ENCODE measurements at places on chromosomes 16 and 17.
A peak's percentile ranks its signal among the peaks of the same experiment; 100 is the strongest.

DNA sequence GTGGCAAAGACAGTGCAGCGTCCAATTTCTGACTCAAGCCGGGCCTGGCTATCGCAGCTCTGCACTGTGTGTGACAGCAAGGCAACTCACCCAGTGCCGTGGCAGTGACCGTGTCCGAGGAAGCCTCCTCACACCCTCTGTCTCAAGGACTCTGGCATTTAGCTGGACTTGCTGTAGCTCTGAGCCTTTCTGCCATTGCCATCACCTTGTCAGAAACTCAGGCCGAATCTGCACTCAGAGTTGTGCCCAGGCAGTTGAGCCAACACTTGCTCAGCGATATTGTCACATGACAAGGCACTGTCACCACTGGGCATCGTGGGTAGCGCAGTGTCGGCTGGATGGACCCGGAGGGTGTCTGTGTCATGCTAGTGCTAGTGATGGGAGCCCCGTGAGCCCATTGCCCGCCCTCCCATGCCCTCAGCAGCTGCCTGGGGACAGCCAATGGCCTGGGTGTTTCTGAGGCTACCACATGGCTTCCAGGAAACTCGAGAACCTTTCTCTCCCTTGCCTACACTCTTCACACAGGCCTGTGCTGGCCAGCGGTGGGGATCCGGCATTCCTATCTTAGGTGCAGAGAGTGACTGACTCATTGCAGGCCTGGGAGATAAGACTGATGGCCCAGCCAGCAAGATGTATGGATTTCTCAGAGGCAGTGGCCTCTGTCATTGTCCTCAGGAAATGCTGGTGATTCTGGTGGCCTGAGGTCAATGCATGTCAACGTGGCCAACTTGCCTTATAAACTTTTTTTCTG, 22.1 kb upstream of the STH start:
- DNase-seq: no peak

DNA sequence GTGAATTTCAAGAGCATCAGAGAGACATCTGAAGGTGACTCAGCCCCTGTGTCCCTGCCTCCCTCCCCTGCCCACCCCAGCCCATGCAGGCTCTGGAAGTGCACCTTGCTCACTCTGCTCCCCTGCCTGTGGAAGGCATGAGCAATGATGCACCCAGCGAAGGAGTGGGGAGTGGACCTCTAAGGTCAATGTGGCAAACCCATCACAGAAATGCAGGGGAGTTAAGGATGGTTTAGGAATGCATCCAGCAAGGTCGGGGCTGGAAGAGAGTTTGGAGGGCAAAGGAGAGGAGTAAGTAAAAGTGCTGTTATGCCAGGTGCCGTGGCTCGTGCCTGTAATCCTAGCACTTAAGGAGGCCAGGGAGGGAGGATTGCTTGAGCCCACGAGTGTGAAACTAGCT, 61.9 kb downstream of the CYB5B start:
- DNase-seq: no peak

DNA sequence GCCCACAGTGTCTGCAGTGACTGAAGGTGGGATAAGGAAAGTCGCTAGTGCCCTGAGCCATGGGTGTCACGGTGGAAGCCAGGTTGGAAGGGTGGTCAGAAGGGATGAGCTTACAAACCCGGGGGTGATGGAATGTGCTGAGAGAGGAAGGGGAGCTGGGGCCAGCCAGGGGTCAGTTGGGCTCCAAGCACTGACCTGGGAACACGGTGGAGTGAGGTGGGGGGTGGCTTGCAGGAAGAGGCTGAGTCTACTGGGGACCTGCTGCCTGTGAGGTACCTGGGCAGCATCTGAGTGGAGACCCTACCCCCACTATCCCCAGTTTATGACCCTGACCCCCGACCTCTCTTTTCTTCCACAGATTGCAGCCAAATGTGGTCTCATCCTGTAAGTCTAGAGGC, 3.1 kb downstream of the TMEM92 start:
- no peak for DNase-seq

GRCh38 chr17:10687499-10687898, 9.8 kb downstream of the SCO1 start:
- no peak for DNase-seq

DNA sequence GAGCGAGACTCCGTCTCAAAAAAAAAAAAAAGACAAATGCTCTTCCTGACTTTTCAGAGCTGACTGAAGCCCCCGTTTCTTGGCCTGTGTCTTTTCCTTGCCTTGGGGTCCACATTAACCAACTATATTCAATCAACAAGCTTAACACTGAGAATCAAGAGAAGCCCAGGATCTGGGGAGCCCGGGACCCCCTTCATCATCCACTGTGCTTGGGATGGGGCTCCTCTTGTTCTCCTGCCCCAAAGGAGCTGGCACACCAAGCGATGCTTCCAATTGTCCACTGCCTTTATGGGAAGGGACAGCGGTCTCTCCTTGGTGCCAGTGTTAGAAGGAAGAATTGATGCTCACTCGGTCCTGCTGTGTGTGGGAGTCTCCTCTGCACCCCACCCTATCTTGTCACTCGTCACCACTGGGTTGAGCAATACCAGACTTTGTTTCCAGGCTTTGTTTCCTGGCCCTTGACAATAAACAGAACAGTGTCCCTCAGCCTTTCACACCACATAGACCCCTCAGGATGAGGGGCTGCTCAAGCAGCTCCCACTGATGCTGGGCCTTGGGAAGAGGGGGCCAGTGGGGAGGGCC, 146.7 kb downstream of the KCNJ12 start:
- DNase-seq: no peak

GRCh38 chr17:7237761-7238419, 1.4 kb downstream of the PHF23 start:
- peak; percentile 25 for DNase-seq

- no peak for DNase-seq
Measured at GRCh38 chr17:30267625-30268024, 24.1 kb downstream of the BLMH start.

GRCh38 chr17:13967416-13967815, 101.9 kb upstream of the COX10 start:
- DNase-seq: no peak

DNA sequence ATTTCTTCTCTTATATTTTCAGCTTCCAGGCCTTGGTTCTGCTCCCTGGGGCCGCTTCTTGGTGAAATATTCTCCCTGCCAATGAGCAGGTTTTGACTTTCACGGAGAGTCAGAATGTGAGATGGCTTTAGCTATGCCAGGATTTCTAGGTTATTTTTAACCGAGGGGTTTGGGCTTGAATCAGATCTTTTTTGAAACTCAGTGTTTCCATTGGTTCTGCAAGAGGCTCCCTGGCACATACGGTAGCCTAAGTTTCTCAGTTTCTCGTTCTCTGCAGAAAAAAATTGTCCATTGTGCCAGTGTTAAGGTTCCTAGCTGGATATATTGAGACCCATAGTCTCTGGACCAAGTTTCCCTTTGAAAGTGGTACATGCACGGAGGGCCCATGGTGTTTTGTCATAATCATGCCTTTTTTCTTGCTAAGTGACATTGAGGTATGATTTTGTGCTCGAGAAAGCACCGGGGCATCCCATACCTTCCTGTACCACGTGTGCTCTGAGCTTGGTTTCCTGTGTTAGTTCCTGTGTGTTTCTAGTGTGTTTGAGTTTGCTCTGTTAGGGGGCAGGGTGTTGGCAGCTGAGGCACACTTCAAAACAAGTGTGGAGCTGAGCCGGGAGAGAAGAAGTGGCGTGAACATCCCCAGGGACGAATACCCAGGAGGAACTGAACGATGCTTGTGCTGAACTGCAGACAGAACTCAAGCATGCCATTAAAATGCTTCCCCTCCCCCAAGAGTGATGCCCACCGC, 127.2 kb downstream of the HS3ST3B1 start:
- no peak for DNase-seq

GRCh38 chr16:57930533-57930932, 40.4 kb downstream of the CNGB1 start:
- no peak for DNase-seq

DNA sequence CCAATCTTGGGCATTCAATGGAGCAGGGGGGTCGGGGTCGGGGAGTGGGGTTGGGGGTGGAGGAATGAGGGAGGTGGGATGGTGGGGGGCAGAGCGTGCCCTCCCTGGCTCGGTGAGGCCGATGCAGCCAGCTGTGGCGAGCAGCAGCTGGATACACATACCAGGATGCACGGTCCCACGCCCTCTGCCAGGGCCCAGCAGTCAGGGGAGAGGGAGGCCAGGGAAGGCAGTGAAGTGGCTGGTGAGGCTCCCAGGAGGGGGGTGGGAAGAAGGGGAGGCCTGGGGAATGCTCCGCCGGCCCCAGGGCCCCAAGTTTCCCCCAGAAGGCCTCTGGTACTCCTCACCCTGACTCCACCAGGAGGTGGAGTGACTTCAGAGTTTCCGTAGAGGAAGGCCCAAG, 77.6 kb upstream of the LHX1 start:
- DNase-seq: no peak

DNA sequence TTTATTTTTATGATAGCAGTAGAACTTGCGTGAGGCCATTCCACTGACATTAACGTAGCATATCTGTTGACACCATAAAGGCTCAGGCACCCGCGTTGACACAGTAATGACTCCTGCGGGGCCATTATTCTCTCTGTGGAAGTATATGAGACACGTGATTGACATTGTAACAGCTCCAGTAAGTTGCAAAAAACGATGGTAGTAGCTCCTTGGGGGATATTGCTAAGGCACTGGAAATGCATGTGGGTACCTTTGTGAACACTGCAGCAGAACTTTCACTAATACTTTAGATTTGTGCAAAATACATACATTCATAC, 918.8 kb upstream of the CDH8 start:
- DNase-seq: no peak

DNA sequence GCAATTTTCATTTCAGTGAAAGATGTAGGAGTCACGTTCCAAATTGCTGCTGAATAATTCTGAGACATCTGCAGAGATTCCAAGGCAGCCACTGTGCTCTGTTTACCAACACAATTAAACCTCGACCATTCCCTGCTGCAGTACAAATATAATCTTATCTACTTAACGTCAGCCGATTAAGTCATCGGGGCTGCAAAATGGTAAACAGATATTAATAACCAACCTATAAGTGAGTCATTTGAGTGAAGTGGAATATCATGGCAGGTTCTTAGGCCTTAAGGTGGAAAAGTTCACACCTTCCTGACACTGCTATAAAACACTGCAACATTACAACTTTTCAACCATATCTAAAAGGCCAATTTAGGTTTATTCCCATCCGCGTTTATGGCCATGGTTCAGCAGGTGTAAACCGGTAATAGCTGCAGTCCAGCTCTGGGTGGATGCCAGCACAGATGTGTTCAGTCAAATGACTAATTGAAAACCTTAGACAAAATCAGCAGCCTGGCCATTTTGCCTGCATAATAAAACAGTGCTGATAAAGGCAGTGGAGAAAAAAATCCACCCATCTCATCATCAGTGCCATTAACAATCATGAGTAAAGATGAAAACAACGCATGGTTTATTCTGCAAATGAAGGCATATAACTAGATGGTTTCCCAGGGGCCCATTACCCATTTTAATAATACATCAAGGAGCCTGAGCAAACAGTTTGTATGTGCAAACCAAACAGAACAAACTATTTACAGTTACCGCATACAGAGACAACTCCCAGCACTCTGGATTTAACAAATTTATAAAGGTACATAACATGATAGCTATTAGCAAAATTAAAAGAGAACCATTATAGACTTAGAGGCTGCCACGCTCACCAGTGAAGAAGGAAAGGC, 202.9 kb upstream of the IRX3 start:
- DNase-seq: no peak

DNA sequence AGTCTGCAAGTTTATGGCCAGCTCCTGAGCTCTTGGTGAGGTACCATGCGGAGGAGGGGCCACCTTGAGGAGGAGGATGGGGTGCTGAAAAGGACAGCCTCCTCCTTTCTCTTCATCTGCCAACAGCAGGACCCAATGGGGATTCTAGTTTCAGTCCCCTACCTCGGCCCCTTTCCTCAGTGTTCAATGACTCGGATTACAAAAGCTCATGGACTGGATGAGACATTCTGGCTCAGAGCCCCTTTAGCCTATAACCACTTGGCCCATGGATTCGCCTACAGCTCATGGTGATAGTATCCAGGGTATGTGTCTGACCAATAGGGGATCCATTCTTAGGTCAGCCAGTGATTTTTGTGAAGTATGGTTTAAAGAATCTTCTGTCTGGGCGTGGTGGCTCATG, 8.5 kb upstream of the PIK3R6 start:
- no peak for DNase-seq

GRCh38 chr16:9260666-9261065, 169.2 kb downstream of the HAPSTR1 start:
- DNase-seq: no peak

DNA sequence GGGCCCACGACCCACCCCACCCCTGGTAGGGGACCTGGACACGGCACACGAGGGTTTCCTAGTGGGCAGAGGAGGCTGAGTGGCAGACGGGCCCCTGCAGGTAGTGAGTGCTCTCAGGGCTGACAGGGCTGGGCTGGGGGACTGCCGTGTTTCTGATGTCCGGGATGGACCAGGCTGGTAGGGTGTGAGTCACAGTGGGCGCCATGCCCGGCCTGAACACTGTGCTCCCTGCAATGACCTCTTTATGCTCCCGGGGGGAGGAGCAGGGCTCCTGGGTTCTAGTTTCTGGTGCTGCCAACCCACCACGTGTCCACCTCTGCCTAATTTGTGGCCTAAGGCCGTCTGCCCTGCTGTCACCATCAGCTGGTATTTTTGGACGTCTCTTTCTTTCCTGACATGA, 26.3 kb downstream of the ARHGAP23 start:
- DNase-seq: peak; percentile 38

GRCh38 chr17:64081802-64082799, 47.8 kb downstream of the ERN1 start:
- peak; percentile 67 for DNase-seq

DNA sequence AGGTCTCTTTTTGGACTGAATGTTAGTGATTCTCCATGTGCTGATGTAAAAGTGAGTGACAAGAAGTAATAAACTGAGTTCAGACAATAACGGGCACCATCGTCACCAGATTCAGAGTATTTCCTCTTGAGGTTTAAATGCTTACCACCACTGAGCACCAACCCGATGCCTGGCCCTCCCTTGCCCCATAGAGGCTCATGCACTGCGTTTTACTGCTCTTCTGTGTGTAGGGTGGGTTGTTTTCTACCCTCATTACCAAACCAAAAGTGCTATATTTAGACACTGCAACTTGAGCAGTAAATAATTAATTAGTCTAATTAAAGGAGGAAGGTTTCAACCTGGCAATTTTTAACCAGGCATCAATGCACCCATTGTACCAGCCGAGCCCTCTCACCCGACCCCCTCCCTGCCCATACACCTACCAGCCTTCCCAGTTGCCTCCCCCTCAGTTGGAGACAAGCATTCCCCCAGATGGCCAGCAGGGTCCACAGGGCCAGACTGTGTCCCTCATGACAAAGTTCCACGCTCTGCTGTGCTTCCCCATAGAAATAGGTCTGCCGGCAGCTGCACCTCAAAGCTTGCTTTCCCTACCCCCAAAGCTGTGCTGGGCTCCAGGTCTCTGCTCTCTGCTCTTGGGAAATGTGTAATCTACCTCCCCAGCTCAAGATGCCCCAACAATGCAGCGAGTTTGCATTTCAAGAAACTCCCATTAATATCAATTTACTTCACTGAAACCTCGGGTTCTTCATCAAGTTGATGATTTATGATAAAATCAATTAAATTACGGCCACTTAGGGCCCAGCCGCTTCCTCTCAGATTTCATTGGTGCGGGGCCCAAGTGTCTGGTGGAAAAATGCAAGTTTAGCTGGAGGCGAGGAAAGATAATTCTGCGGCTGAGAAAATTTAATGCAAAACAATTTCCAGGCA, 16.0 kb downstream of the HOXB4 start:
- DNase-seq: no peak

GRCh38 chr17:27506348-27507218, 50.3 kb downstream of the KSR1 start:
- no peak for DNase-seq

- no peak for DNase-seq
Measured at GRCh38 chr17:74968361-74968780, 4.2 kb downstream of the HID1 start.

- no peak for DNase-seq
Measured at GRCh38 chr16:2769100-2769529, 8.0 kb downstream of the ELOB start.
